Foreskin fibroblast (primary cell): ENCODE measurements at places on chromosomes 3 and 15.

GRCh38 chr15:75123395-75123794, 78.3 kb upstream of the C15orf39 start:
- peak; percentile 63 for DNase-seq

- no peak for DNase-seq
These were observed 357.9 kb downstream of the RORA start for GRCh38 chr15:60871152-60871551.

DNA sequence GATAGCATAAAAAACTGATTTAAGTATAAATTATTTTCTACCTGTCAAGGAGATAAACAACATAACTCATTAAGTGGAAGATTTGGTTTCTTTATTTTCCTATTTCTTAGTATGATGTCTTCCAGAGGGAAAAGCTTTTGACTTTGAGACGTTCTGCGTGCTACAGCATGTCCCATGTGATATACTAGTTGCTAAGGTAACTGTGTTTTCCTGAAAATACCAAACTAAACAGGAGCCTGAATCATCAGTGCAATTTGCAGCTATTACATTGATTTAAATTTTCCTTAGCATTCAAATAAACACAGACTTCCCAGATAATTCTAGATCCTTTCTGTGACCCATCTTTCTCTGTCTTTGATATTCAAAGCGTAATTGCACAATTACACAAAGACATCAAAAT, 117.7 kb upstream of the P2RY1 start:
- no peak for DNase-seq

- no peak for DNase-seq
These were observed 242.6 kb upstream of the SETMAR start for GRCh38 chr3:4060603-4061002.

GRCh38 chr3:117010318-117010717, 300.7 kb downstream of the TUSC7 start:
- no peak for DNase-seq

- DNase-seq: peak; percentile 64
These were observed 43.6 kb downstream of the RLBP1 start for GRCh38 chr15:89177633-89178306.

- DNase-seq: no peak
These were observed 19.2 kb downstream of the FYCO1 start for GRCh38 chr3:45976191-45977091.

DNA sequence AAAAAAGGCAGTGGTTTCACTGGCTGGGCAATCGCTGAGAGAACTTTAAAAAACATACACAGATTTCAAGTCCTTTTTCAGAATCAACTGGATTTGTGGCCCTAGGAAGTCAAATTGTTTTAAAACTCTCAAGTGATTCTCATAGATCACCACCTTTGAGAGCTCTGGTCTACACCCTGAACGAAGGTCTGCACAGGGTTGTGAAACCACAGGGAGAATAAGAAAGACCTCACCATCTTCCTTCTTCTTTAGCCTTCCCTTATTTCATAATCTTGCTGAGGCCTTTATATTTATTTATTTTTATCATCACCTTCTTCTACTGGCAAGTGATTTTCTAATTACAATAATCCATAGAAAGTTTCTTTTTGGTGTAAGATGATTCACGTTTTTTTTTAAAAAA, 58.1 kb downstream of the FOXP1 start:
- DNase-seq: no peak

DNA sequence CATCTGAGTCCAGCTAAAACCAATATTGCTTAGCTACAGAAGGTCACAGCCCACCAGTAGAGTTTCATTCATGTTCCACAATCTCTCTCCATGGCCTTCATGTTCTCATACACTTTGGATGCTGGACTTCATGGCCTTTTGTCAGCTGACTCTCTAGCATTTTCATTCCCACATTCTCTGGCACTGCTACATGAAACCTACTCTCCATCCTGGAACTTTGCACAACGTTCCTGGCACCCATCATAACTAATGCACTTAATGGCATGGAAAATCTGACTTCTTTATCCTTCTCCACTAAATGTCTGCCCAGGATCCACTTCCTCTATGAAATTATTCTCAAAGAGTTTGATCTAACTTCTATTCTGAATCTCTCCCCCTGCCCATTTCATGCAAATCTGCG, 56.9 kb downstream of the SLC9A9 start:
- DNase-seq: no peak

DNA sequence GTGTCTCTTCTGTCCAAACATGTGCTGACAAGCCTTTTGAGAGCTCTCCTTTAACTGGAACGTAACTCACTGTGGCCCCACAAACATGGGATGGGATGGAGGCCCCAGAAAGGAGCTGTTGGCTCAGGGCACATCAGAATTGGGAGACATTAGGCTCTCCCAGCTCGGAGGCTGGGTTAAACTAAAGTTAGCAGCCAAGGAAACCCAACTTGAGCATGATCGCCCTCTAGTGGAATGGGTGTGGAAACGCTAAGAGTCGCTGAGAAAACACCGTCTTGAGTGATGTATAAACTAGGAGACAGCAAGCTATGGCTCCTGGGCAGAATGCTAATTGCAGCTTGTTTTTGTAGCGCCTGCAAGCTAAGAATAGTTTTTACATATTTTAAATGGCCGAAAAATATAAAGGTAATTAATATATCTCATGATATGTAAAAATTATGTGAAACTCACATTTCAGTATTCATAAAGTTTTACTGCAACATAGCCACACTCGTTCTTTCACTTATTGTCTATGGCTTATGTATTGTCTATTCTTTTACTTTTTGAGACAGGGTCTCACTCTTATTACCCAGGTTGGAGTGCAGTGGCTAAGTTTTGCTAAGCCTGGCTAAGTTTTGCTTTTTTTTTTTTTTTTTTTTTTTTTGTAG, 138.8 kb upstream of the HACD2 start:
- DNase-seq: peak; percentile 86

GRCh38 chr3:108182339-108182738, 39.9 kb downstream of the IFT57 start:
- DNase-seq: peak; percentile 38

GRCh38 chr3:9779721-9780457, 10.1 kb upstream of the CAMK1 start:
- no peak for DNase-seq

DNA sequence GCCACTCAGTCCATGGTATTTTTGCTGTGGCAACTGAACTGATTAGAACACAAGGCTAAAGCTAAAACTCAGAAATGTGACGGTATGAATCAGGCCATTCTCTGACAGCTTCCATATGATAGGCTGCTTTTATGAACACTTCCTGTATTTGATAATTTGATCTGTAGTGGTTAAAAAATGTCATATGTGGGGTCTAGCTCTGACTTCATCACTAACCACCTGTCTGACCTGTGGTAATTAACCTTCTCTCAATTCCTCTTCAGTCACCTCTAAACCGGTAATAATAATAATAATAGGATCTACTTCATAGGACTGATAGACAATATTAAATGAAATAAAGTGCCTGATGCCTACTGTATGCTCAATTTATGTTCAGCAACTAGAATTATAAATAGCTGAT, 223.2 kb downstream of the MBNL1 start:
- no peak for DNase-seq

- DNase-seq: no peak
These were observed 29.7 kb upstream of the PYDC2 start for GRCh38 chr3:191431160-191431822.

DNA sequence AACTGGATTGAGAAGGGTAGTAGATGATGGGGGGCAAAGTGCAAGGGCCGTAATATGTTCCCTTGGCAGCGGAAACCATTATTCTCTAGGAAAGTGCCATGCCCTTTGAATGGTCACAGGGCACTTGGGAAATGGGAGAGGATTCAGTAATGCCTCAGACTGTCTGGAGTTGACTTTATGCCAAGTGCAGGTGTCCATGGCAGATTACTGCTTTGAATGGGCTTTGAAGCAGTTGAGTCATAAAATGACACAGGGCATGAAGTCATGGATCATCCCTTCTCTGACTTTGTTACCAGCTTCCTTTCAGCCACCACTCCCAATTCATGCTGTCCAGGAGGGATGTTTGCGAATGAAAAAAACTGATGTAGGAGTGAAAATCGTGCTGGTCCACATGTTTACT, 20.1 kb downstream of the AADACL2 start:
- peak; percentile 4 for DNase-seq

DNA sequence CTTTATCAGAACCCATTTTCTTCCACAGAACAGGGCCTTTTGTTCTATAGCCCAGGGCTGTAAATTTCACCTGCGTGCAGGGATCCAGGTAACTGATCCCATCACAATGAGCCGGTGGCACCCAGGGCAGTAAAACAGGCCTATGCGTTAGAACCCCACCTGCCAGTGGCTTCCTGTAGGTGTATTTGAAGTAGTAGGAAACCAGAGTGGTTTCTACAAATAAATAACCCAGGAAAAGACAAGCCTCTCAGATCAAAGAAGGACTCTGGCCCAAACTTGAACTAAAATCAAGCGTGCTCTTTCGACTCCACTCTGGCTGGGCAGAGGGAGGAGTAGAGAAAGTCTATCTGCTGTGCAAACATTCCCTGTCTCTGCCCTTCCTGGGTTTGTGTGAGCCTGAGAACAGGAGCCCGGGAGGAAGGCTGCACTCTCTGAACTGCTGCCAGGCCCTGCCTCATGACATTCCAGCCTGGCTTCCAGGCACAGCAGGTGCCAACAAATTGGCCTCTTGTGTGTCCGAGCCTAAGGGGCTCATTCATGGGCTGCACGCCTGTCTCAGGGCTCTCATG, 77.7 kb downstream of the CEMIP start:
- no peak for DNase-seq

DNA sequence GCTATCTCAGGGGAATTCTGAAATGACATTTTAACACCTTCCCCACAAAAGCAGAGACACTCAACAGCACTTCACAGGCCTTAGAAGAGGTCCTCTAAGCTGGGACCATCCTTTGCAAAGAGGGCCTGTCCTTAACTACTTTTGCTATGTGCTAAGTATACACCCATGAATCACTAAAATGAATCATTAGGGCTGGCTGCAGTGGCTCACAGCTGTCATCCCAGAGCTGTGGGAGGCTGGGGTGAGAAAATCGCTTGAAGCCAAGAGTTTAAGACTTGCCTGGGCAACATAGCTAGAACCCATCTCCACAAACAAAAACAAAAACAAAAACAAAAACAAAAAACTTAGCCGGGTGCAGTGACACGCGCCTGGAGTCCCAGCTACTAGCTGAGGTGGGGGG, 53.9 kb upstream of the MELTF start:
- peak; percentile 67 for DNase-seq

GRCh38 chr15:63915209-63915872, 81.6 kb upstream of the HERC1 start:
- no peak for DNase-seq

DNA sequence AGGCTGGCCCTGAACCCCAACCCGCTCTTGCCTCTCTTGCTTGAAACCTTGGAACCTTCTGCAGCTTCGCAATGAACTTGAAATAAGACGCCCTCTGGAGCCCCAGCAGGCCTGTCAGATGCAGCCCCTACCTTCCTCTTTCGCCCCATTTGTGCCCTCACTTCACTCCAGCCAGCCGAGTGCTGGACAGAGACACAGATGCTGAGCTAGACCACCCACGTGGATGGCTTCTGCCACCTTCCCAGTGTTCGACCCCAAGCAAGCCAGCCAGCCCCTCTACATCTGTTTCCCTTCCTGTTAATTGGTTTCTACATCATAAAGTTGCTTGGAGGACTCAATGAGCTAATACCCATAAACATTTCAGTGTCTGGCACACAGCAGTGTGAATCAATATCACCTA, 23.8 kb upstream of the SNRPA1 start:
- DNase-seq: no peak

GRCh38 chr3:51759203-51759602, 19.8 kb downstream of the IQCF6 start:
- no peak for DNase-seq

DNA sequence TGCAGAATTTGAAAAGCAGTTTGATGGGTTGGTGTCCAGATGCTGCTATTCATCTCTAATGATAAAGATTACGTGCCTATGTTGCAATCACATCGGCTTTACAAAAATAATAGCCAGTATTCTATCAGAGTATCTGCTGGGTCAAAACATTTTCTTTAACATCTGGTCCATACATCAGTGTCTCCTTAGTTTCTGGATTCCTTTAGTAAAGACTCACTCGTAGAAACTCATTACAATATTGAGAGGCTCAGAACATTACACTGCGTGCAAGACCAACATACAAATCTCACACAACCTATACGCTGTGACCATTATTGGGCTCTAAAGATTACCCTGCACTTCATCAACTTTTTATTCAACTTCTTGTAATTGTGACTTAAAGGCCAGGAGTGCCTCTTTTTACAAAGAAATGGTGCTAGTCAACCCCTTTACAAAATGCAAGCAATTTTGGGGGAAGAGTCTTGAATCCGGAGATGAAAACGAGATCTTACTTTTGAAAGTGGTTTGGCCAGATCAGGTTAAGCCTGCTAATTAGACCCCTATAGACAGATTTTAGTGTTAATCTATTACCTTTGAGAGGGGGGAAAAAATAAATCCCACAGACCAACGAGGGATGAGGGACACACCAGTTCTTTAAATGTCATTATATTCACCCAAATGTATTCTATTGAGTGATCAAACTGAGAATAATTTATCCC, 2.9 kb downstream of the TRA2B start:
- DNase-seq: peak; percentile 23

GRCh38 chr15:44654858-44655257, 8.6 kb downstream of the SPG11 start:
- DNase-seq: peak; percentile 87

DNA sequence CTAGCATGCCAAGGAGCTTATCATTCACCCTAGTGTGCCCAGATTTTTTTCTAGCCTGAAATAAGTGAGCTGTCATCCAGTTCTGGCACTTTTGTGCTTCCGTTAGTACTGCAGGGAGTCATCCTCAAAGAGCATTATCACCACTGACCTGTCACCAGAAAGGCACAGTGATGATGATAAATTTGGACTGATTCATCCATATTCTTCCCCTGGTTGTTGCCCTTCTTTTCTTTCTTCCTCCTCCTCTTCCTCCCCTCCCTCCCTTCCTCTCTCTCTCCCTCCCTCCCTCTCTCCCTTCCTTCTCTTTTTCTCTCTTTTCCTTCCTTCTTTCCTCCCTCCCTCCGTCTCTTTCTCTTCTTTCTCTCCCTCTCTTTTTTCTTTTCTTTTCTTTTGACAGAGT, 21.3 kb downstream of the SLC35G2 start:
- DNase-seq: no peak

DNA sequence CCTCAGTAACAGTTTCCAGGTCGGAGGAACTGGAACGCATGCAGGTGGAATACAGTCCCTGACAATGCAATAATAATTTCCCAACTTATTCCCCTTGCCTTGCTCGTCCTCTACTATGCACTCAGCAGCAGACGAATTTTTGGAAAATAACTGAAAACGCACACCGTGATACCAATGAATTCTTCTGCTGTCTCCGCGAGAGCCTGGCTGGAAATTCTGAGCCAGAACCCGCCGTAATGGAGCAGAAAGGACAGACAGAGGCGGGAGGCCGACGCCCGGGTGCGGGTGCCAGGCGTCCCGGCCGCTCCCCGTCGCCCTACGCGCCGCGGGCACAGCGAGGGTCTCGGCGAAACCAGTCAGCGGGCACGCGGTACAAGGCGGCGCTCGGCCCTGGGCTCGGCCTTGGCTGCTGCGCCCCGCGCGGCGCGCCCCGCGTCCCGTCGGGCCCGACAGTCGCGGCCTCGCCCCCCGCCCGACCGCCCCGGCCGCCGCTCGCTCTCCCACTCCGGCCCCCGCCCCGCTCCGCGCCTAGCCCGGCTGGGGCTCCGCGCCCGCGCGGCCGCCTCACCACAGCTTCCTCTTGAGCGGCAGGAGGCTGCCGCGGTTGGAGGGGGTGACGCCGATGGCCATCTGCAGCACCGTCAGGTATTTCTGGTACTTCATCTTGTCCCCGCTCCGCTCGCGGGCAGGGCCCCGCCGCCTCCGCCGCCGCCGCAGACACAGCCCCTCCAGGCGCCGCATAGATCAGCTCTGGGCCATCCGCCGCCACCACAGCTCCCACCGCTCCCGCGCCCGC, 114.5 kb upstream of the GOLGA8J start:
- DNase-seq: peak; percentile 40
